HS-5 (cell line): ENCODE measurements at places on chromosomes 12 and 14.

- DNase-seq = no peak
Measured at GRCh38 chr12:28568704-28569103, 378.4 kb downstream of the CCDC91 start.

DNA sequence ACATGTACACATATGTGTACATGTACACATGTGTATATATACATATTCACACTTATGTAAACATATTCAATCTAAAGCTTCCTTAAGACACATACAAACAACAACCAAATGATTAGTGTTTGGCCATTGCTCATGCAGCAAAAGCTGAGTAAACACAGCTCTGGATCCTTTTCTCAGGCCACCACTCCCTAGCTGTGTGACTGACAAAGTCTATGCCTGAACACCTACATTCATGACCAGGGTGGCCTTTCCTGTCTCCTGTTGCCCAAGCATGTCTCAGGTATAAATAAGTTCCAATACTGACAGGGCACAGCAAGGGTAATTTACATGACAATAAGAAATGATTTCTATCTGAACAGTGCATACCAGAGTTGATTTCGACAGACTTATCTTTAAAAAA, 1.4 kb upstream of the PTPRO start:
- no peak for DNase-seq

GRCh38 chr14:103562179-103562428, 353 bp downstream of the BAG5 start:
- no peak for DNase-seq

DNA sequence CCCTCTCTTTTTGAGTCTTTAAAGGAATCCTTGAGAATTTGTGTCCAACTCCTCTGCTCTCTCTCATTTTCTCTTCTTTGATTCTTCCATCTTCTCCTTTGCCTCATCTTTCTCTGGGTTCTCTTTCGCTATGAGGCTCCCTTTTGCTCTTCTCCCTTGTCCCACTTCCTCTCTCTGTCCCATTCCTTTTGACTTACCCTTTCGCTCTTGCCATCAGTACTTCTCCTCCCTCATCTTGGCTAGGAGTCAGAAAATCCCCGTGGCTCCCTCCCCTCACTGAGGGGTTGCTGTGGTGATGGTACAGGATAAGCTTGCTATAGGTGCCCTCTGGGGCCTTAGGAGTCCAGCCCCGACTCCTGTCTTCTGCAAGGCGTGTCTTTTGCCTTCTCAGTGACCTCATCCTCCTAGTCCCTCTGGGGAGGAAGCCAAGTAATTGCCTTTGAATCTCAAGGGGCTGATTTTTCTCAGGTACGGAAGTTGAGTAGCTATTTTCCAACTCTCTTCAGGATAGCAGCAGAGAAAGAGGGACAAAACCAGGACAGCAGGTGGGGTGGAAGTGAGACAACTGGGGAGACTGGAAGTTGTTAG, 6.4 kb downstream of the PDE1B start:
- no peak for DNase-seq

- DNase-seq = no peak
Measured at GRCh38 chr12:124564232-124564958, 3.0 kb downstream of the NCOR2 start.

DNA sequence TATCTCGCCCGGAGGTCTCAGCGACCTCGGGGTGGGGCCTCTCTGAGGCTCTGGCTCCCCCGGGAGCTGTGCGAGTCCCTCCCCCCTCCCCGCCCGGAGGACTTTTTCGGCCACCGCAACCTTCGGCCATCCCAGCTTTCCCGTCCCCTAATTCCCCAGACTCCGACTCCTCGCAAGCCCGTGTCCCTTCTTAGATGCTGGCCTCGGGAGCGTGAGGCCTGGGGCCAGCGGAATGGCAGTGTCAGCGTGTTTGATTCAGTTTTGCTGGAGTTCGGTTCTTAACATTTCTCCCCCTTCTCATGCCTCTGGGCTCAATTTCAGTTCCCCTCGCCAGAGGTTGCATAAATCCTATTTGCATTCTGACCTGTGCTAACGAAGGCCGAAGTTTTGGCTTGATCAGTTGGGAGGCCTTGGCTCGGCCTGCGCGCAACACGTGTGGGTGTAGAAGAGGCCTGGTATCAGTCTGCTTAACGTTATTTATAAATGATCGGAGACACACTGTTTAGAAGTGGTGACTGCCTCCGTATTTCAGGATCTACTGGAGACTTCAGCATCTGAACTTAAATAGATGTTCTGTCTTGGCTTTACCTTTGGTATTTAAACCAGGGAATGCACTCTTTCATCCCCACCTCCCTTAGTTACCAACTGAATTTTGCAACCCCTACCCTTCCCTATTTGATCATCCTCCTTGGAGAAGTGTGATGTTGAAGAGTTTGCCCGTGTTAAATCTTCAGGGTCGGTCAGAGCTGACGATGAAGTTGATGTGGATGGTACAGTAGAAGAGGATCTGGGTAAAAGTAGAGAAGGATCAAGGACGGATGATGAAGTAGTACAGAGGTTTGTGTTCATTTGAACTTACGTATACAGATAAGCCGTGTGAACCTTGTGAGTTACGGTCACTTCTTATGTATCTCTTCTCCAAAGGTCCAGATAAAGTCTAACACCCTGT, 851 bp downstream of the HSP90B1 start:
- no peak for DNase-seq

GRCh38 chr12:65454115-65454787, 175.8 kb downstream of the MSRB3 start:
- DNase-seq = no peak

GRCh38 chr12:104006929-104007328, 41.3 kb downstream of the TDG start:
- peak; percentile 56 for DNase-seq

DNA sequence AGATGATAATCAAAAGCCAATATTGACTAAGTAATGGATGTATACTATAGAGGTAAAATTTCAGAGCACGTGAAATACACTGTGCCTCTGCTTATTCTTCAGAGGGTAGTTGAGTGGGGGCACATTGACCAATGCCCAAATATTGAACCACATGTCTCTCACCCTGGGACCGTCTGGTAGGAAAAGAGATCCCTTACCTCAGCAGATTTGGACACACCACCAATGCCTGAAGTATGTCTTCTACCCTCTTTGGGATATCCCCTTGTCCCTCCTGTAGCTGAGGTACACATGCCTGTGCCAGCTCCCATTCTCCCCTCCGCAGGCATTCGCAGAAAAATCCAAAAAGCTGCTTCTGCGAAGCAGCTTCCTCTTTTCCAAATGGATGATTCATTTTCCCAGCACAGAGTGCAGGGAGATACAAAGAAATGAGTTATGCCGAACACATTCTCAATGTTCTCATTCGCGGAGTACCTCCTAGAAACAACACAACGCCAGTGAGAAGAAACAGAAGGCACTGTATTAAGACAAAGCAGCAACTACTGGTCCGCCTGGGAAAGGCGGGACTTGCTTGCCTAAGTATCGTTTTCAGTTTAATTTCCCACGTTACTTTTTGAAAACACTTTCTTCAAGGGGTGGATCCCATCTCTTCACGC, 691 bp downstream of the ZFYVE26 start:
- no peak for DNase-seq

GRCh38 chr12:14216405-14217294, 148.8 kb upstream of the ATF7IP start:
- peak; percentile 26 for DNase-seq

GRCh38 chr14:59474172-59474571, 9.0 kb upstream of the GPR135 start:
- DNase-seq = no peak

DNA sequence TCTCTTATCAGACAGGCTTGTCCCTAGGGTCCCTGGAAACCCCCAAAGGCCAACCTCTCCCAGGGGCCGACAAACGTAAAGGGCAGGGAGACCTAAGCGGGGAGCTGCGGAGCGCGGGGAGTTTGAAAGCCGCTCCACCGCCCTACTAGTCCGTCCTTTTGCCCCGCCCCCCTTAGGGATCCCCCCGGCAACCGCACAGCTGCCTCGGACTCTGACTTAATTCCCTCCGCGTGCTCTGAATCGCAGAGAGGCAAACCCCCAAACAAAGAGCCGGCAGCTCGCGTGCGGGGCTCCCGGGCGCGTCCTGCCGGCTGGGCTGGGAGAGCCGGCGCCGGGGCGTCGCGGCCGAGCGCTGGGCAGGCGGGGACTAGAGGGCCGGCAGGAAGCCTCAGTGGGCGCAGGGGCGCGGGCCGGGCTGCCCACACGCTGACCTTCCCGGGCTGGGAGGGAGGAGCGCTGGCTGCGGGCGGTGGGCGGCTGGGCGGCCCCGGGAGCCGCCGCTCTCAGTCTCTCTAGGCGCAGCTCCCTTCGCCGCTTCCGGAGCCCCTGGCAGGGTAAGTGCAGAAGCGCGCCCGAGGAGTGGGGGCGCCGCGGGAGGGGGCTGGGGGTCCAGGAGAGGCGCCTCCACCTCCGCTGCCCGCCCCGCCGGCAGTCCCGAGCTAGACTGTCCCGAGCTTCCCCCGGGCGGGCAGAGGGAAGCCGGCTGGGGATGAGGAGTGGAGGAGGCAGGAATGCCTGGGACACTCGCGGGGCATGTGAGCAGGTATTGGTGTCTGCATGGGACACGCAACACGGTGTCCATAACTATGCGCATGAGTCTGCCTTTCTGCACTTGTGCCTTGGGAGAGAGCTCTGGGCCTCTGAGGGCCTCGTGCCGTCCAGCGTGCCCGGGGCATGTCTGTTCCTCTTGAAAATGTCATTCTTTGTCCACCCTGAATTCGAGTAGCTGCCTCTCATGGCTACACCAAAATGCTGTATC, at the start of gene TSPAN11:
TSPAN11 (plus strand) TSS at position 506 of the 979 bp plus-strand sequence. CDS start 27,244 bp downstream, outside the sequence.
- DNase-seq = no peak

- no peak for DNase-seq
Measured at GRCh38 chr14:102927346-102927877, 4.9 kb downstream of the AMN start.

GRCh38 chr12:52149182-52149641, 42.6 kb downstream of the KRT80 start:
- DNase-seq = no peak

DNA sequence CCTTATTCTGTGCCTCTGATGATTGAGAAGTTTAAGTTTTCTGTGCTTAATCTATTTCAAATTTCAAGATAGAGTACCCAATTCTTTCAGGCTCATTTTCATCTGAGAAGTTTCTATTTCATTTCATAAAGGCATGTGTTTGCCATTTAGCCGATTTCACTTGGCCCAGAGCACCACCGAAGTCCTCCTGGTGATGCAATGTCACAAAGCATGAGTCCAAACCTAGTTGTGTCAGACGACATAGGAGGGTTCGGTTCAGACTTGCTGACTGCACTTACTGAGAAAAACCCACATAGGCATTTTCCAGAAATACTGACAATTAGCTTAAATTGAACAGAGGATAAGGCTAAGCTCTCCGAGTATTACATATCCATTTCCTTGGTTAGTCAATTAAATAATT, 152.4 kb upstream of the FAR2 start:
- no peak for DNase-seq

- DNase-seq = no peak
Measured at GRCh38 chr14:71271166-71271945, 364.1 kb downstream of the PCNX1 start.

GRCh38 chr14:79482825-79483224, 728.5 kb downstream of the DIO2 start:
- no peak for DNase-seq

GRCh38 chr12:95538656-95539055, 12.6 kb downstream of the USP44 start:
- DNase-seq = no peak

GRCh38 chr12:122076743-122077495, 1.6 kb upstream of the MLXIP start:
- no peak for DNase-seq

GRCh38 chr14:37588667-37588955, 6.4 kb downstream of the FOXA1 start:
- DNase-seq = no peak

DNA sequence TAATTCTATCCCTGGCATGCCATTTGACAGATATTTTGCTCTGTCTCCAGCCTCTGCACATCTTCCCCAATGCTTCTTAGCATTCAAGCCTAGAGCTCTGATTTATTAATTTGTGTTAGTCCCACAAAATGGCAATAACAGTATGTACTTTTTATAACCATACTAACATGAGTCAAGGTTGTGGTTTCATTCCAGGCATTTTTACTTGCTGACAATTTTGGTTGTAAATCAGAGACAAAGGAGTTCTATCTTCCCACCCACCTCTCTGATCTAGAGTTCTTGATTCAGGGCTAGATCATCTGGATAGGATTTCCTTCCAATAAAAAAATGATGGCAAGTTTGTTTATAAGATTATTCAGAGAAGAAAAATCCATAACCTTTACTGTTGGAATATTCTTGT, 18.5 kb upstream of the CISTR start:
- peak; percentile 93 for DNase-seq

DNA sequence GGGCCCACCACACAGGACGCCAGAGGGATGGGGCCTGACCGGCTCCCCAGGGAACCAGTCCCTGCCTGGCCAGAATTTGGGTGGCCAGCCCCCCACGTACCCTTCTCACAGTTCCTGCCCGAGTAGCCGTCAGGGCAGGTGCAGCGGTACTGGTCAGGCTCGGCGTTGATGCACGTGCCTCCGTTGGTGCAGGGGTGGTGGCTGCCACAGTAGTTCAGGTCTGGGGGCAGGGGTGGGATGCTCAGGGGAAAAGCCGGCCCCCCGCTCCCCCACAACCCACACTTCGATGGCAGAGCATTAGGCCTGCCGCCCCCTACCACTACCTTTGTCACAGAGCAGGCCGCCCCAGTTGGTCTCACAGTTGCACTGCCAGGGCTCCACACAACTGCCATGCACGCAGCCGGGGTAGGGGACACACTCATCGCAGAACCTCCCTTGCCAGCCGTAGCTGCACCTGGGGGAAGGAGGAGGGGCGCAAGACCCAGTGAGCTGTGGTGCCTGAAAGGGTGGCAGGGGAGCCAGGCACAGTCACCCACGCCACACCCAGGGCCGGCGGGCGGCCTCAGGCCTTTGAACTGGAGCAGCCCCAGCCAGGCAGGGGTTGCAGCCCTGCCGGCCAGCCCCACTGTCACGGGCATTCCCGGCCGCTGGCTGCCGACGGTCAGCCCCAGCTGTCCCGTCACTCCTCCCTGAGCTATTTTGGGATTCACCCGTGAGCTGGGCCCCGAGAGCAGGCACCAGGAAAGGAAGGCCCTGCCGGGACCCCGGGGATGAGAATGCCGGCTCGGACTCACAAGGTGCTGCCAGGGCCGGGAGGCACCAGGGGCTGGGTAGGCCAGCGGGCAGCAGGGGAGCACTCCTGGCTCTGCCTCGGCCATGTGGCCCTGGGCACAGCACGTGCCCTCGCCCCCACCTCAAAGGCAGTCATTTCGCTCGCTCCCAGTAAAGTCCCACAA, 16.5 kb downstream of the JAG2 start:
- no peak for DNase-seq

DNA sequence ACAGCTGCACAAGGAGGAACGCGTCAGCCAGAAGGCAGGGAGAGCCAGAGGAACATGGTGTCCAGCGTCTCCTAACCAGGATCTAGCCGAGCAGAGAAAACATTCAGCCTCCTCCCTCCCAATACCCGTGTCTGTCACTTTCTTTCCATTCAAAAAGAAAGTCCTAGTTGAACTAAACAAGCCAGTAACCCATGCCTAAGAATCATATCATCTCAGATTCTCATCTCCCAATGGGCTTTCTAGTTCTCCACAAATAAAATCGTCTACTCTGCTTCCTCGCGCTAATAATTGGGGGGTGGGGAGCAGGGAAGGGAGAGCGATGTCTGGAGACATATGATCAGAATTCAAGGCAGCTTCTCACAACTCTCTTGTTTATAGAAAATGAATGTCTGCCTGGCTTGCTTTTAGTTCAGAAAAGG, 7.4 kb downstream of the NKX2-1 start:
- DNase-seq = no peak
